ENCODE measurements at places on chromosomes 4 and X. TPM values are rescaled to one million over a fixed set of nuclear protein-coding genes. Genes with fewer than 3 reads are reported as not detected.

DNA sequence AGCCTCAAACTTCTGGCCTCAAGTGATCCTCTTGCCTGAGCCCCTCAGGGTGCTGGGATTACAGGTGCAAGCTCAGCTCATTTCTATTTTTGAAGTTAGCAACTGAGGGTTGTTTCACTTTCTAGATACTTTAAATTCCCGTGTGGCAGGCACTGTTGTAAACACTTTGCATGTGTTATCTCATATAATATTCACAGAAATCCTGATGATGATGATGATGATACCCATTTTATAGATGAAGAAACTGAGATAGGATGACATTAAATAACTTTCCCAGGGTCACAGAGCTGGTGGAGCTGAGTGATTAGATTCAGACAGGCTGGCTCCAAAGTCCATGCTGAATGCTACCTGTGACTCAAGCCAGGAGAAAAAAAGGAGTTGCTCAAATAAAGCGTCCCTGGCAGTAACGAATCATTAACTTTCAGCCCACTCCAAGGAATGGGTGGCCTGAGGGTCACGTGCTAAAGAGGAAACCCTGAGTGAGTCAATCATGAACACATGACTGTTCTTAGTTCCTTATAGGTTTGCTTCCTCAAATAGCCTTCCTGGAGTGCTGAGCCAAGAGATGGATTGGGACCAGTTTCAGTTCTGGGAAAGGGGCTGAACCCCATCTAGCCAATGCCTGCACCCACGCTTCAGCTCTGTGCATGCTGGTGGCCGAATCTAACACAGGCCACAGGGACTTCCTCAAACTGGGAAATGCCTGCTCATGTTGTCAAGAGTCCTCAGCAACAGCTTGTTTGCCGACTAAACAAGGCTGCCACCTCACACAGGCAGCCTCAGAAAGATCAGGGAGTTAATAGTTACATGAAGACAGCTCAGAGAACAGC is 52.8 kb downstream of the RBM47 start:
- no peak for DNase-seq

Gene FATE1
- total RNA-seq: not detected

Gene LDB2
- not detected for total RNA-seq

DNA sequence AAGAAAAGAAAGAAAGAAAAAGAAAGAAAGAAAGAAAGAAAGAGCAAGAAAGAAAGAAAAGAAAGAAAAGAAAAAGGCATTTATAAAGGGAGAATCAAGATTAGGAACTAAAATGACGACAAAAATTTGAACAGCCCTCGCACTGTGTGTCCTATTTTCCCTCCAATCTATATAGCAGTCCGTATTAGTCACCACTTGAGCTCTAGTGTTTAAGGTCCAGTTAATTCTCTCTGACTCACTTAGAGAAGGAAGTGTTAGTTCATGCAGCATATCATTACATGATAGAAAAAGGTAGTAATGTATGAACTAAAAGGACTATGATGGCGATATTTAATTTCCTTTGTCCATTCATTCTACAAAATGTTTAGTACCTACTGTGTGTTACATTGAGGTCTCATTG is 122.7 kb downstream of the CBLL2 start:
- DNase-seq: no peak

GRCh38 chrX:129566073-129566472 is 26.0 kb downstream of the OCRL start:
- no peak for DNase-seq

Gene ARR3
- total RNA-seq: not detected

Gene SRPK3
- total RNA-seq: not detected

Gene RIBC1
- total RNA-seq: 1.7 TPM

DNA sequence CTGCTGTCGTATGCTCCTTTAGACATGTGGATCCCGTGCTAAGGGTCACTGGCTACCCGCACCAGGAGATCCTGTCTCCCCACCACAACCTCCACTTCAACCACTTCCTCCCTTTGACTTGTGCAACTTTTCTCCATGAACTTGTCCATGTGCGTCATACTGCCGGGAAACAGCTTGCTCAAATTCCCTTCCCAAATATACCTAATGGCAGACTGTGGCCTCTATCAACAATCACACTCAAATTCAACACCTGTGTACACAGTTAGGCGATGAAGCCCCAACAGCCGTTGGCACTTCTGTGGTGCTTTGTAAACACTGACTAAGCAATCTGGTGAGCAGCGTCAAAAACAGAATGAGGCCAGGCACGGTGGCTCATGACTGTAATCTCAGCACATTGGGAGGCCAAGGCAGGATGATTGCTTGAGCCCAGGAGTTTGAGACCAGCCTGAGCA is 49.5 kb downstream of the CD99L2 start:
- DNase-seq: no peak

Measured in CD4-positive, alpha-beta memory T cell (primary cell).